ENCODE measurements at places on chromosomes 5 and 9.
A peak's percentile ranks its signal among the peaks of the same experiment; 100 is the strongest.

DNA sequence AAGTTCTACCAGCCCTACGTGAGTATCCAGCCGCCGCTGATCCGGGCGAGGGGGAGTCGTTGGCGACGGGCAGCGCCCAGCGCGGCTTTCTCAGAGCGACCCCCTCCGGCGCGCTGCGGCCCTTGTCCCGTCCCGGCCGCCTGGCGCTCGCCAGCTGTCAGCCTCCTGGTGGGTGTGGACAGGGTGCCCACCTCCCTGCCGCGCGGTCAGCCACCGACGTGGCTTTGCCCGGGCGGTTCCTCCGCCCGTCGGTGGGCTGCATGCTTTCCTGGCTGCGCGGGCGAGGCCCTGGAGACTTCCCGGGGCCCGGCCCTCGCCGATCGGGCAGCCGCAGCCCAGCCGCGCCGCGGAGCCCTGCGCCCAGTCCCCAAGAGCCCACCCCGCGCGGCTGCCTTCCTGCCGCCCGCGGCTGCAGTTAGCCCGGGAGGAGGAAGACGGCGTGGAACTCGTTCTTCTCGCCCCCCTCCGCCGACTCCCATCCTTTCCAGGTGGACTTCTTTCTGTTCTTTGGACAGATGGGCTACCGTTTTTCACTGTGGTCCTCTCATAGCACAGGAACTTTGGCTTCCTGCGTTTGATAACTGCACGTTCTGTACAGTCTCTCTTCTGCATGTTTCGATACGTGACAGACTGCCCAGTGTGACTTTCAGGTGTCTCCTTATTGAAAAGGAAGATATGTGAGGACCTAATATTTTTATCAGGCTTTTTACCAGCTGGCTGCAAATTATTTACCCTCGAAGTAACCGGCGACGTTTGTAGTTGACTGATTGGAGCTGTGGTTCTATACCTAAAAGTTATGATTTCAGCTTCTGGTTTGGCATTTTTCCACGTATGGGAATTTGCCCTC is 577 bp downstream of the AP3S1 start:
- DNase-seq, result peak; percentile 18

DNA sequence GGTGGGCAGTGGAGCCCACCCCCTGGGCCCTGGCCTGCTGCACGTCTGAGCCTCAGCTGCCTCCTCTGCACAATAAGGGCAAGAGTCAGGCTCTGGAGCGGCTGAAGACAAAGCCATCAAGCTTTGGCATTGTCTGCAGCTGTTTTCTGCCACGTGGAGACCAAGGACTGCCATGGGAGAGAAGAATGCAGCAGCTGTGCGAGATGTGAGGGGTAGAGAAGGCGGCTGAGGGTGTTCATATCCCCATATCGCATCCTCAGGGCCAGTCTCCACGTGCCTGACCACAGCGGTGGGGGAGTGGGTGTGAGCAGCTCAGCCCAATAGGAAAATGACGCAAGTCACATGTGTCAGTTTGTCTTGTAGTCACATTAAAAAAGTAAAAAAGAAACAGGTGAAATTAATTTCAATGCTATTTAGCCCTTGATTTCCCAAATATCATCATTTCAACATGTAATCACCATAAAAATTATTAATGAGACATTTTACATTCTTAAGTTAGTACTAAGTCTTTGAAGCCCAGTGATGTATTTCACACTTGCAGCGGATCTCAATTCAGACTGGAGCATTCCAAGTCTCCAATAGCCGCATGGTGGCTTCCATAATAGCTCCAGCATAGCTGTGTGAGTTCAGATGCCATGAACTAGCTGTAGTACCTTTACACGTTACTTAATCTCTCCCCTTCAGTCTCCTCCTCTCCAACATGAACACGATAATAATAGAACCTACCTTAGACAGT is 6.6 kb downstream of the C1QTNF2 start:
- DNase-seq, result no peak

DNA sequence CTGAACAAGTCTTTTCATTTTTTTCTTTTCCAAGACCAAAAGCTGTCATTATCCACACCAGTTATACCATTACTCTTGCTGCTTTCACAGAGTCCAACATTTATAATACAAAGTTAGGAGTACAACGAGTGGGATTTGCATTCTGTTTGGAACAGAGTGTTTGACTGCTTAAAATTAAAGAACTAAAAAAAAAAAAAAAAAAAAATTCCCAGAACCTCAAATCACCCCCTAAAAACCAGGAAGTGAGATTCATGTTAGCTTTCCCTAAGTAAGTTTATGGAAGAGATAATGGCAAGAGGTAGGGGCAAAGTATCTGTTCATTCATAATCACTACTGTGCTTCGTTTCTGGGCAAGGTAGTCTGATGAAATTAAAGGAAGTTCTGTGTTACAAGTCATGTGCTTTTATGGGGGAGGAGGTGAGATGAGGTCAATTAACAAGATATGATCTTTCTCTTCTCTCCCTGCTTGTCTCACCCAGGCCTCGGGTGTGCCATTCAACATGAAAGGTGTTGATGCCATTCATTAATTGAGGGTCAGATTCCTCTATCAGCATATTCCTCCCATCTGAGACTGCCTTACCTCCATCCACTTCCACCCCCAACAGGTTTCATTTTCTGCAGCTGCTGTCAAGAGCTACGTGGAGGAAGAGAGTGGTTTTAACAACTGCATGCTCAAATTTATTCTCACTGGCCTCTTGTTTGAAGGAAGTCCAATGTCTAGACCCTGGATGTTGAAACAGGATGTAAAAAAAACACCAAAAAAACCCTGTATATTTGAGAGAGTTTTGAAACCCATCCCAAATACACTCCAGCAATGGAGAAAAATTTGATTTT is 58.1 kb downstream of the MARCHF3 start:
- DNase-seq, result peak; percentile 44

DNA sequence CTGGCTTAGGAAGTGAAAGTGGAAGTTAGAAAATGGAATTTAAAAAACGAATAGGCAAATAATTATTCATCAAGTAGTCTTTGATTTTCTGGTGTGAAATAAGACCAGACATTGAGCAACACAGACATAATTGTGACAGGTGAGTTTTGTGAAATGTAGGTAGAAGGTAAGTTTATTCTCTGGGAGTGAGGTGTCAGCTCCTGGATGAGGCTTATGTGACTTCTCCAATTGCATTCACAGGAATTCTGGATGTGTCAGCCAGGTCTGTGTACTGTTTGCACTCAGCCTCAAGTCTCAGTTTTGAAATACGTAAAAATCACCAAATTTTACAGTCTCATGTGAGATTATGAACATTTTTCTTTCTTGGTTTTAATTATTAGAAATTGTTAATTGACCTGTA is 537.6 kb downstream of the CETN3 start:
- DNase-seq, result no peak

GRCh38 chr9:22053178-22053577 is 44.1 kb upstream of the CDKN2B start:
- DNase-seq, result no peak

DNA sequence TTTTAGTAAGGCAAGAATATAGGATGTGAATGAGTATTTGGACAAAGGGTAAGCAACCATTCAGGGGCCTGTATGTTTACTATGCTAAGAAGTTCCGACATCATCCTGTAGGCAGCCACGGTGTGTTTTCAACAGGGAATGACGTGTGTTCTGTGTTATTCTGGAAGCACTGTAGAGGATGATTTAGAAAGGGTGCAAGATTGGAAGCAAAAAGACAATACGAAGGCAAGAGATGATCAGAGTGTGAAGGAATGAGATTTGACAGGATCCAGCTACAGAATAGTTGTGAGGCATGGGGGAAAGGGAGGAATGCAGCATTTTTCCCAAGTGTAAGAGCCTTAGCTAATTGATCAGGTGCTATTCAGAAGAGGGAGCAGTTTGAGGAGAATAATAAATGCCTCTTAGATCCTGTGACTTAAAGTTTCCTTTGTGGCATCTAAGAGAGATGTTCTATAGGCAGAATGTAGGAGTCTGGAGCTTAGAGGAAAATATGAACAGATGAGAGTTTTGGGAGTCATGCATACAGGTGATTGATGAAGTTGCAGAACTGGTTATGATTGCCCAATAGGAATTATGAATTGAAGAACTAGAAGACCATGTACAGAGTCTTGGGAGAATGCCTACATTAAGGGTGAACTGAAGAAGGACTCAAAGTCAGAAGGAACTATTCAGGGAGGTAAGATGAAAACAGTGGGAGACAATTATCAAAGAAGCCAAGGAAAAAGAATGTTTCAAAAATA is 2.5 kb downstream of the SMC5 start:
- no peak for DNase-seq

GRCh38 chr5:16865151-16865550 is 70.9 kb downstream of the MYO10 start:
- DNase-seq, result no peak

DNA sequence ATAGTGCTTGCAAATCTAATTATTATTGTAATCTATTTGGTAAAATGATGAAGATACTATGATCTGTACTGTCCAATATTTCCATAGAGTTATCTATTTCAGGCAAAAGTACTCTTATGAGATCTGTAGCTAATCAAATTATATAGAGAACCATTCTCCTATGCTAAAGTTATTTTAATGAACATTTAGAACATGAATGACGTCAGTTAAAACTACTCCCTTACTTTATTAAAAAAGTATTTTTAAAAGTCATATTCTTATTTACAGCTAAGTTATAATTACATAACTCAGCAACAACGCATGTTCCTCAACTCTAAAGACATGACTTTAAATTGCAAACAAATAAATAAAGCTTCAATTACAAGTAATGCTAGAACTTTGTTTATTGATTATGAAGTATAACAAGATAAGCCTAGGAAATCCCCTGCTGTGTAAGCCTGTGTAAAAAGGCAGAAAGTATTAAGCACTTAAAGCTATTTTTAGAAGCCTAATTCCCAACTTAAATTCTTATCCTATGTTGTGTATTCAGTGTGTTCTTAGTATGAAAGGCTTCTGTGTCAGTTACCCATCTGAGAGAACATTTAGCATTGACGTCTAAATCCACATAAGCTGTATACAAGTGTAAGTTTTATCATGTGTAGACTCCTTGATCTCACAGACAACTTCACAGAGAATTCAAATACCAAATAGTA is 285.7 kb downstream of the HCN1 start:
- no peak for DNase-seq

- no peak for DNase-seq
These were observed 137.2 kb downstream of the MTX3 start for GRCh38 chr5:79853676-79854418.

- no peak for DNase-seq
These were observed 309.1 kb upstream of the GRIN3A start for GRCh38 chr9:102047549-102047948.

DNA sequence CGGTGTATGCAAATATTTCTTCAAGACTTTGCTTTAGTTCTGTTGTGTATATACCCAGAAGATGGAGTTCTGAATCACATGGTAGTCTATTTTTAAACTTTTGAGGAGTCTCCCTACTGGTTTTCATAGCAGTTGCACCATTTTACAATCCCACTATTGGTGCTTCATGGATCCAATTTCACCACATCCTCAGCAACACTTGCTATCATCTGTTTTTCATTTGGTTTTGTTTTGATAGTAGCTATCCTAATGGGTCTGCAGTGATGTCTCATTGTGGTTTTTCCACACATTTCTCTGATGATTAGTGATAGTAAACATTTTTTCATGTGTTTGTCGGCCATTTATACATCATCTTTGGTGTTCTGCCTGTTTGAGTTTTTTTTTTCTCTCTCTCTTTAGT is 1339.3 kb downstream of the EFNA5 start:
- DNase-seq, result no peak

DNA sequence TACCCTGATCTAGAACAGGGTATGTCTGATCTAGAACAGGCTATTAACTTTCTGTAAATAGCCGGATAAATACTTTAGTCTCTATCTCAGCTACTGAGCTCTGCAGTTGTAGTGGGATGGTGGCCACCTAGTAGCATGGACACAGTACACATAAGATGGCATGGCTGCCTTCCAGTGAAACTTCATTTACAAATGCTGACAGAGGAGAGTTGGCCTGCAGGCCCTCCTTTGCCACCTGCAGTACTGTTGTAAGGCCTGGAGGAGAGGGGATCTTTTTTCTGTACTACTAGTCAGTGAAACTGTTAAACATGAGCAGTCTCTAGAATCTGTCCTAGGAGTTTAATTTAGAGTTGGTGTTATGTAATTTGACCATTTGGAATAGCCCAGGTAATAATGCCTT is 86.0 kb downstream of the TRIO start:
- DNase-seq, result no peak

DNA sequence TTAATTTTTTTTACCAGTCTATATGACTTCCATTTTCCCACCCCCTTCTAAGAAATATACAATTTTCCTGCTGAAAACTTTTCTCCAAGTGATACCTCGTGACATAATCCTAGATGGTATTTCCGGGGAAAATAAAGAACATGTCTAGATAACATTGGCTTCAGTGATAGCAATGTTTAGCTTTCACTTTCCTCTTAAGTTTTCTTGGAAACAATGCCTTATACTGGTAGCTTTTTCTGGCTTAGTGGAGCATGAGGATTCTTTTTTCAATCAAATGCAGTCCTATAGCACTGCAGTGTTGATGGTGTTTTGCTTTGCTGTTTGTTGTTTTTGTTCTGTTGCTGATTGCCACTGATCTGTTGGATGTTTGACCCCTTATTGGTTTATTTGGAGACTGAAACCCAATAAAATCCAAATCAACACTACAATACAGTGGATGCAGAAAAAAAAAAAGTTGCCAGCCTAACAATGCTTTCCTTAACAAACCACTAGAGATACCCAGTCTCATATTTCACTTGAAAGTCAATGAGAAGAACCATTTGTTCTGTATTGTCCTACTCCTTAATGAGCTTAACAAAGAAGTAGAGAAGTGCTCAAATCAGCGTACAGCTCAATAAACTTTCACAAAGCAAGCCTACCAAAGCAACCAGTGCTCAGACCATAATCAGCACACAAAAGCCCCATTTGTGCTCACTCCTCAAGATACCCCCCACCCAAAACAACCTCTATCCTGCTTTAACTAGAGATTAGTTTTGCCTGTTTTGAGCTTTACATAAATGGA is 74.2 kb upstream of the GRAMD2B start:
- no peak for DNase-seq

- DNase-seq, result no peak
These were observed 38.4 kb downstream of the PRR16 start for GRCh38 chr5:120502531-120502930.

GRCh38 chr5:175253597-175253996 is 190.4 kb downstream of the DRD1 start:
- no peak for DNase-seq

DNA sequence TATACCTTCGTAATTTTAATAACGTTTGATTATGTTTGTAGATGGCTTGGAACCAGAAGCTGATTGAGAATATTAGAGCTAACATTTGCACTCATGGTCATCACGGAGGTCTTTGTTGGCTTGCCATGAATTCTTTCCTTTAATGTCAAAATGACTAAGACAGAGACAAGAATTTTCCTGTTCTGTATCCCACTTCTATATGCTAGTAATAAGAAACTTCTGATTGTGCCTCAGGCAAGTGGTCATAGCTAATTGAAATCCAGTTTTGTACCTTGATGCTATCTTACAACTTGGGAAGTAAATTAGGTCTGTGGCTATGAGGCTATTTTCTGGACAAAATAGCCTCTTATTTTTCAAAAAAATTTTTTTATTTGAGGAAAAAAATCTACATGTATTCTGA is 167.6 kb downstream of the RANBP17 start:
- DNase-seq, result no peak

- no peak for DNase-seq
These were observed 14.9 kb upstream of the DELE1 start for GRCh38 chr5:141908796-141909195.
